NCI-H1048 (cell line): ENCODE measurements at places on chromosomes 5 and 9.

GRCh38 chr5:173925449-173926071 lies 37.4 kb downstream of the CPEB4 start:
- no peak for DNase-seq

- DNase-seq, result no peak
Observed at GRCh38 chr9:20208961-20209371, 413.3 kb downstream of the MLLT3 start.

DNA sequence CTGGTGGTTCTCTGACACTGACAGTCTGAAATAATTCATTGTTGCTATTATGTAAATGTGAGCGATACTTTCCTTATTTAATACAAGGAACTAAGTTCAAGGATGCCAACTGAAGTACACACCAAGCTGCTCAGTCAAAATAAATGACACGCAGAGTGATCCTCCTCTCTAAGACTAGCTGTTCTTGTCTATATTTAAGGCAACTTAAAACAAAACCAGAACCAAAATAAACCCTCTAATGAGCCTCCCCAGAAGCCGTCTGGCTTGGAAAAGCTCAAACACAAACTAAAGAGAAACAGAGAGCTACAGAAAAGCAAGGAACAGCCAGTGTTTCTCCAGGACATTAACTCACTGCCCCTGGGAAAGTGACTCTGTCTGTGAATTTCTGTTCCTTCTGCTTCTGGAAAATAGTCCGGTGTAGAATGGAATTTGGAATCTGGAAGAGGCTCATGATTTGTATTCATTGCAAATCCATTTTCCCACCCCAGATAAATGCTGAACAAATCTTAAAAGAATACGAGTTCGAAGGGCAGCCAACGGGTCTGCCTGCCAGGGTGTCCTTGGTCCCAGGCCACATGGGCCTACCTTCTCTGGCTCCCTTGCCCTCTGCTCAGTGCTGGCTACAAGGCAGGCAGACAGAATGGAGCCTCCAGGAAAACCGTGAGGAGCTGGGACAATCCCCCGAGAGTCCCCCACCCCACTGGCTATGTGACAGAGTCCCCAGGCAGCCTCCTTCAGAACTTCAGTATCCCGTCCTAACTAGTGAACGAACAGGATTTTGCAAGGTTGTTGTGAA lies 14.8 kb downstream of the GGTA1 start:
- DNase-seq, result no peak

- no peak for DNase-seq
Observed at GRCh38 chr5:143987751-143988560, 176.0 kb downstream of the HMHB1 start.

DNA sequence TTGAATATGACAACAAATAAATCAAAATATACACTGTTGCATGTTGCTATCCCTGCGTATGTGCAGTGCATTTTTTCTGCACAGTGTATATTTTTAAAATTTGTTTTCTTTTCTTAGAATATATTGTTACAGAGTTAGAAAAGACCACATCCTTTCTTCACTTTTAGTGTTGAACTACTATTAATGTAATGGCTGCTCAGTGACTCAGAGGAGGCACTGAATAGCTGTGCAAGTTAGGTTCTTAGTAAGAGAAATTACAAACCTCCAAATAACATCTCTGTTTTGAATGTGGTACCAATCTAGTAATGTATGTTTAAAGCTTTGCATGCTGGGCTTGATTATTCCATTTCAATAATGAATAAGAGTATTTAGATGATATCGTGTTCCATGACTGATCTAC lies 208.9 kb upstream of the PRR16 start:
- DNase-seq, result no peak

DNA sequence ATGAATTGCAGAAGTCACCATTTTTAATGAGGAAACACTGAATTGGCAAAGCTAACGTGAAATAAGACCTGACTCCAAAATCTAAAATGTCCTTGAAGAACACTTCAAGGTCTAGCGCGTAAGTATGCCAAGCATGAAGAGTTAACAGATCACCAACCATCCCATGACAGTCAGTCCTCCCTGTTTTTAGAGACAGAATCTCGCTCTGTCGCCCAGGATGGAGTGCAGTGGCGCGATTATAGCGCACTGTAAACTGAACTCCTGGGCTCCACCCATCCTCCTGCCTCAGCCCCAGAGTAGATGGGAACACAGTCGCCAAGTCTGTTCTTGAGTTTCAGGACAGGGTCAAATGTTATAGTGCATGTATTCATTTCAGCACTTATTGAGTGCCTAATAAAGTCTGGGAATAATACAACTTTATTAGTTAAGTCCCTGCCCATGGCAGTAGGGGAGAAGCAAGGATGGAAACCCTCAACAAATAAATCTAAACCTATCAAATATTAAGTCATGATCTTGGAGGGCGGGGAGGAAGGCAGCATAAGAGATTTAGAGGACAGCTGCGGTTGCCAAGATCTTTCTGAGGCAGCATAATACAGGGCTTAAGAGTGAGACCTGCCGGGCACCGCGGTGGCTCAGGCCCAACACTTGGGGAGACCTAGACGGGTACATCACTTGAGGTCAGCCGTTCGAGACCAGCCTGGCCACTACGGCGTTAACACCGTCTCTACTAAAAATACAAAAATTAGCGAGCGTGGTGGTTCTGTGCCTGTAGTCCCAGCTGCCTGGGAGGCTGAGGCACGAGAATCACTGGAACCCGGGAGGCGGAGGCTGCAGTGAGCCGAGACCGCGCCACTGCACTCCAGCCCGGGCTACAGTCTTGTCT lies 1.1 kb downstream of the ATPSCKMT start:
- no peak for DNase-seq

DNA sequence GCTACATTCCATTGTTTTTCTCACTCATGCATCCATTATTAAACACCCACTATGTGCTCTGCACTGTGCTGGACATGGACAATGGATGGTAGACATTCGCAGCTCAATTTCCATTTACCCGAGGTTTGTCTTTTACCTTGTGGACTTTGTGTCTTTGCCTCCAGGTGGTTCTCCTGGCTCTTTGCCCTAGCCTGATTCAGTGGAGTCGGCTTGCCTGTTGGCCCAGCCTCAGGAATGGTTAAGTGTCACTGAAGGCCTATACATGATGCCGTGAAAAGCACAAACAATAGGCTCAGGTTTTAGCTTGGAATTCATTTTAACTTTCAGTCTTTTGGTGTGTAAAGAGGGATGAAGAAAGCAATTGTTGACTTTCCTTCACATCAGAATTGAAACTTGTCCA lies 16.5 kb upstream of the DMRT3 start:
- no peak for DNase-seq

- DNase-seq, result no peak
Observed at GRCh38 chr5:38022631-38023030, 182.8 kb upstream of the GDNF start.

DNA sequence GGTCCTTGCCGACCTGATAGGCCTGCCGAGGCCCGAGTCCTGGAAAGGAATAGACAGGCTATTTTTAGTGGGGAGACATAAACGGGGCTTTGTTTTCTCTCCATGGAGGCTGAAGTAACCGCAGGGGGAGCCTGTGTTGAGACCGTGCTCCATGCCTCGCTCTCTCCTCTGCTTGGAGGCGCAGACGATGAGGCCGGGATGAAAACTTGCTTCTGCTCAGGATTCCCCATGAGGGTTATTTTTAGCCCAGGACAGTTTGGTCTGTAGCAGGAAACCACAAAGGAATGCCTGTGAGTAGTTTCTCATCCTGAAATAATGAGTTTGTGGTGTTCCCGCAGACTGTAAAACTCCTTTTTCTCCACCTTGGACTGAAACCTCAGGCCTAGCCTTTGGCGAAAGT lies 81.9 kb upstream of the RARS1 start:
- DNase-seq, result no peak

- no peak for DNase-seq
Observed at GRCh38 chr9:70170151-70170790, 88.5 kb upstream of the SMC5 start.

DNA sequence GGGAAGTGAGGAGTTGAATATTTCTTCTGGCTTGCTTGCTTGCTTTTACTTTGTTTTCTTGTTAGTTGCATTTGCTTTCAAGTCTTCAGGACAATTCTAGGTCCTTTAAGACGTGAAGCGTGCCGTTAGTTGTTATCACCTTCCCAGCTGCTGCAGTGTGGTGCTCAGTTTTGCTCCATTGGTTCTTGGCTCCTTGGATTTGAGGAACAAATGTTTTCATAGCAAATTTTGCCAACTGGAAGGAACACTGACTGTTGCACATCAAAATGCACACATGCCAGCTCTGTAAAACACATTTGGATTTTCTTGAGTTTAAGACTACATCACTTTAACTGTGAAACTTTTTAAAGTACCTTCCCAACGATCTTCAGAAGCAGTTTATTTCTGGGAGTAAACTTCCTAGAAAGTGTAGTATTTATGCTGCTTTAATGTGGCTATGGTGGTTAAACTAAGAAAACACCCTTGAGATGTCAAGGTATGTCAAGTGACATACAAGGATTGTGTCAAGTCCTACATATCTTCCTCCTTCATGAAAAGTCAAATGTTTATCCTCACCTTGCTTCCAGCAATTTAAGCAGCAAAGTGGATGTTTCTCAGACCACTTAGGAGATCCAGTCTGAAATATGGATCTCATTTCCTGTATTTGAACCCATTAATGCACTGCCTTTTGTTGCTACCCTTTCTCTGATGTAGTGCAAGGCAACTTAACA lies 24.9 kb downstream of the MOCS2 start:
- no peak for DNase-seq

- DNase-seq, result no peak
Observed at GRCh38 chr5:102823441-102823874, 68.4 kb downstream of the PAM start.

- no peak for DNase-seq
Observed at GRCh38 chr5:92504346-92504745, 1076.7 kb downstream of the NR2F1-AS1 start.

DNA sequence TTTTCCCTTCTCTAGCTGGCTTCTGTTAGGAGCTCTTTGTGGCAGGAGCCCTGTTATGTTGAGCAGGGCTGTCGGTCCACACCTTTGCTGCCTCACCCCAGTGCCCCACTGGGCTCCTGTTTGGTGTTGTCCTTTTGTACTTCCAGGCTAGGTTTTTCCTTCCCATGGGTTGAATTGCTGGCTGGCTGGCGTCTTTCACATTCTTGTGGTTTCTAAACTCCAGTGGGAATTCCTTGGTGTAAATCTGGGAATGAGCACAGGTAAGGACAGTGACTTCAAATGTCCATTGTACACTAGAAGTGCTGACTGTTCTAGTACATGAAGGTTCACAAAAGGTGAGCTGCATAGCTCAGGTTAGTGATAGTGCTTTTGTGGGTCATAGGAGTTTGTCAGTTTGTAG lies 30.4 kb downstream of the RASGRF2 start:
- no peak for DNase-seq

DNA sequence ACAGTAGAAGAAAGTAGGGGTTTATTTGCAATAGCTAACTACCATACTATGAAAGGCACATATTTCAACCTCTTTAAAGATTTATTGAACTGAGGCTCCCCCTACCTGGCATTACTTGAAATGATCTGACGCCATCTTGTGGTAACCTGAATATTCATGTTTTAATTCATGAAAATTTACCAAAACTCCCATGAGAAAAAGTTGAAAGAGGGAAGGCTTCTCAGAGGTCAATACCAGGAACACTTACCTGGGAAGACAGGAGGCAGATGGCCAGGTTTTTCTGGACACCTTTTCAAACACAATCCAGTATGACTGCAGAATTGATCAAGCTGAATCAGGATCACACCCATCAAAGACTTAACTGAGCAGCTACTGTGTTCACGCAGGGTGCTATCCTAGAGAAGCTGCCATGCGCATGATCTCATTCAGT lies 9.4 kb downstream of the PRELID2 start:
- DNase-seq, result no peak

GRCh38 chr5:158413122-158413680 lies 554.3 kb upstream of the CLINT1 start:
- DNase-seq, result no peak

- DNase-seq, result no peak
Observed at GRCh38 chr9:136225366-136225747, 20.3 kb downstream of the QSOX2 start.

GRCh38 chr5:60287174-60287771 lies 393.7 kb upstream of the PDE4D start:
- DNase-seq, result peak; percentile 69

- no peak for DNase-seq
Observed at GRCh38 chr5:56259002-56259511, 25.9 kb upstream of the ANKRD55 start.

- DNase-seq, result no peak
Observed at GRCh38 chr5:125582352-125582751, 835.9 kb upstream of the ZNF608 start.

- no peak for DNase-seq
Observed at GRCh38 chr9:2152966-2153629, 138.0 kb downstream of the SMARCA2 start.

DNA sequence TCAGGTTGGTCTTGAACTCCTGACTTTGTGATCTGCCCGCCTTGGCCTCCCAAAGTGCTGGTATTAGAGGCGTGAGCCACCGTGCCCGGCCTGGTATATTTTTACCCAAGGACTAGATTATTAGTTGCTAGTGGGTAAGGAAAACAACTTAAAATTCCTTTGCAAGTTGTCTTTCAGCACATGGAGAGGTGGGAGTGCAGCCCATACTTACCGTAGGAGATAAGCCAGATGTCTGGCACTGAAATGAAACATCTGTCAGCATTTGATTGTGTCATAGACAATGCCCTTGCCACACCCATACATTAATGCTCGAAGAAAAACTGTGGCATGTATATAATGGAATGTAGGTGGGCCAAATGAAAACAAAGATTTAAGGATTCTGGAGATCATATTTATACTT lies 36.6 kb upstream of the ANKH start:
- no peak for DNase-seq

GRCh38 chr5:17737092-17737491 lies 102.8 kb downstream of the TAF11L14 start:
- no peak for DNase-seq

- no peak for DNase-seq
Observed at GRCh38 chr5:101585366-101585765, 682.3 kb upstream of the ST8SIA4 start.

- no peak for DNase-seq
Observed at GRCh38 chr9:32339424-32339823, 45.0 kb upstream of the ACO1 start.

- DNase-seq, result no peak
Observed at GRCh38 chr5:6076341-6077239, 301.8 kb downstream of the MED10 start.
